ENCODE measurements at places on chromosomes 2 and 18. TPM values are rescaled to one million over a fixed set of nuclear protein-coding genes. Genes with fewer than 3 reads are reported as not detected.
A peak's percentile ranks its signal among the peaks of the same experiment; 100 is the strongest.

The APOB gene
- 3.3 TPM for total RNA-seq

GRCh38 chr2:71538241-71538640 is 84.9 kb downstream of the DYSF start:
- no peaks in the 10 kb centered on the region for H3K27me3 ChIP-seq
- H3K4me3 ChIP-seq, result no peak overlapping the region
- DNase-seq, result no peak

- H3K4me3 ChIP-seq, result no peak overlapping the region
- H3K36me3 ChIP-seq, result no peaks in the 10 kb centered on the region
- H3K27ac ChIP-seq, result no peak overlapping the region
- no peaks in the 10 kb centered on the region for H3K4me1 ChIP-seq
- H3K27me3 ChIP-seq, result no peaks in the 10 kb centered on the region
- no peak for DNase-seq
Measured at GRCh38 chr2:105645031-105645937, 99.4 kb upstream of the NCK2 start.

- H3K36me3 ChIP-seq, result no peaks in the 10 kb centered on the region
- DNase-seq, result no peak
- no peak overlapping the region for H3K27ac ChIP-seq
- no peak overlapping the region for H3K4me3 ChIP-seq
Measured at GRCh38 chr2:3116371-3116770, 261.2 kb downstream of the EIPR1 start.

The SLC8A1 gene
- total RNA-seq, result 4.1 TPM

DNA sequence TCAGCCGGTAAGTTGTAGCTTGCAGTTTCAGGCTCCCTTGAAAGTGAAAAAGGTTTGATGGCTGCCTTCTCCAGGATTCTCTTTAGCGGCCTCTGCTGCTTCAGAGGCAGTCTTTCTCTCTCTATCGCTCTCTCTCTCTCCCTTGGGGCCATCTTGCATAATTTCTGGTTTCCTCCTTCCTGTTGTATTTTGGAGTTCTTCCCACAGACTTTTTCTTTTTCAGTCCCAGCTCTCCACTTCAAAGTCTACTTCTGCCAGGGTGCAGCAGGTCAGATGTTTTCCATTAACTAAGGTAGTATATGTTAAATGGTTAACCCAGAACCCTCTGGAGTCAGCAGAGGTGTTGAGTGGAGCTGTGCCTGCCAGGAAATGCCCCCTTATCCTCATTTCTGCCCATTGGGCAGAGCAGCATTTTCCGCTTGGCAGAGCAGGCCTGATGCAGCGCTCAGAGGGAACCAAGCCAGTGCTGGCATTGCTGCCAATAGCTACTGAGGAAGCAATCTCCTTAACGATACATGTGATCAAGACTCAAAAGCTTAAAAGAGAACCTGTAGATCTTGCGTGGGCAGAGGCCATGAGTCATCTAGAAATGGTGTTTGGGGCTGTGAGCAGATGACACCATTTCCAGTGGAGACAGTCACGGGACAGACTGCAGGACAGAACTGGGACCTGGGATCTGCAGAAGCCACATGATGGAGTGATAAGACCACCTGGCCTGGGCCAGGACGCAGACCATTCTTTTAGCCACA is 20.8 kb downstream of the DBI start:
- no peaks in the 10 kb centered on the region for H3K27me3 ChIP-seq
- peak; percentile 47 for DNase-seq
- peak overlapping the region; percentile 36 for H3K27ac ChIP-seq
- H3K36me3 ChIP-seq, result no peaks in the 10 kb centered on the region
- H3K4me3 ChIP-seq, result no peak overlapping the region
- H3K4me1 ChIP-seq, result no peaks in the 10 kb centered on the region

DNA sequence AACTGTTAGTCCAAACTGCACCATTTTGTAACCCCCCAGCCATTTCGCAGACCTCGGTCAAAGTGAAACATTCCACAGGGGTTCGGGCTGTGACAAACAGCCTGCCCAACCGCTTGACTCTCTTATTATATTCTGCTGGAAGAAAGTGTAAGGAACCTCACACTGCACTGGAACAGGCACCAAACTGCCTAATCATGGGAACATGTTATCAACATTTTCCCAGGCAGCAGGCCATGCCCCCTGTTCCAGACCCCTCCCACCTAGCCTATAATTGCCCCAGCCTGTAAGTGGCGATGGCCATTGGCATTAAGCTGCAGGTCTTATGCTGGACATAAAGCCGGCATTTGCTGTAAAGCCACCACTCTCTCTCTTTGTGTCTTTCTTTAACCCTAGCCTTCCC is 16.9 kb downstream of the LYG2 start:
- DNase-seq, result no peak
- H3K4me3 ChIP-seq, result no peak overlapping the region
- no peak overlapping the region for H3K27ac ChIP-seq
- no peaks in the 10 kb centered on the region for H3K4me1 ChIP-seq
- no peaks in the 10 kb centered on the region for H3K36me3 ChIP-seq
- H3K27me3 ChIP-seq, result no peaks in the 10 kb centered on the region

GRCh38 chr18:50869150-50869549 is 9.8 kb upstream of the ME2 start:
- no peak for DNase-seq
- no peaks in the 10 kb centered on the region for H3K36me3 ChIP-seq
- H3K4me1 ChIP-seq, result no peaks in the 10 kb centered on the region
- peak overlapping the region; percentile 6 for H3K27ac ChIP-seq
- no peaks in the 10 kb centered on the region for H3K27me3 ChIP-seq

- no peaks in the 10 kb centered on the region for H3K4me1 ChIP-seq
- no peak overlapping the region for H3K27ac ChIP-seq
- no peak for DNase-seq
- H3K4me3 ChIP-seq, result no peak overlapping the region
- H3K36me3 ChIP-seq, result no peaks in the 10 kb centered on the region
- H3K27me3 ChIP-seq, result no peaks in the 10 kb centered on the region
Measured at GRCh38 chr18:26729449-26729848, 136.1 kb downstream of the AQP4 start.

The LRRC30 gene
- total RNA-seq, result not detected

GRCh38 chr2:237190966-237191713 is 105.5 kb downstream of the COPS8 start:
- H3K27ac ChIP-seq, result no peak overlapping the region
- H3K27me3 ChIP-seq, result no peaks in the 10 kb centered on the region
- H3K4me1 ChIP-seq, result no peaks in the 10 kb centered on the region
- no peak for DNase-seq

DNA sequence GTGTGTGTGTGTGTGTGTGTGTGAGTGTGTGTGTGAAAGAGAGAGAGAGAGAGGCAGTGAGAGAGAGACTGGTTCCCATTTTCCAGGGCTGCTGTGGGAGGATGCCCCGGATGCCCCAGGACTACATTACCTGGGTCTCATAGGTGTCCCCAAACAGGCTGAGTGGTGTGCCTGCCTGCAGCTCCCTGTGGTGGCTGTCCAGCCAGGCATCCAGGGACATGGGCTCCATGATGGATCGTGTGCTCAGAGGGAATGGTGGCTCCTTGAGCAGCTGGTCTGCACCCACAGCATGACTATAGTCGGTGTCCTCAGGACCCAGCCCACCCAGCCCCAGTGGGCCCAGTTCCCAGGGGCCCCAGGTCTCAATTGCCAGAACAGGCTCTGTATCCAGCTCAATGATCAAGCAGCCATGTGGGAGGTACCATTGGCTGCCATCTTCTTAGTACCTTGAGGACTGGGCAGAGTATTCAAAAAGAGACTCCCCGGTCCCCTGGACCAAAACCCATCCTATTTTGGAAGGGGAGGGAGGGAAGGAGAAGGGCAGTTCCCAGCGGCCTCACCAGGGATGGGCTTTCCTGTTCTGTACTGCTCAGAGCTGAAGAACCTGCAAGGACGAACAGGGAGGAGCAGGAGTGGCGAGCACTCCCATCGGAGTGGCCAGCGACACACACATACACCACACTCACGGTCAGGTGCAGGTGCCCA is 5.8 kb upstream of the OXER1 start:
- no peaks in the 10 kb centered on the region for H3K27me3 ChIP-seq
- no peaks in the 10 kb centered on the region for H3K36me3 ChIP-seq
- no peak for DNase-seq
- no peak overlapping the region for H3K4me3 ChIP-seq

- no peaks in the 10 kb centered on the region for H3K36me3 ChIP-seq
- DNase-seq, result no peak
Measured at GRCh38 chr2:170224692-170225294, 46.8 kb downstream of the MYO3B start.

GRCh38 chr2:237759176-237759575 is 39.4 kb upstream of the RBM44 start:
- no peak overlapping the region for H3K4me3 ChIP-seq
- H3K4me1 ChIP-seq, result no peaks in the 10 kb centered on the region
- H3K36me3 ChIP-seq, result peaks cover 9% of the 10 kb centered on the region
- no peak for DNase-seq
- H3K27me3 ChIP-seq, result no peaks in the 10 kb centered on the region

DNA sequence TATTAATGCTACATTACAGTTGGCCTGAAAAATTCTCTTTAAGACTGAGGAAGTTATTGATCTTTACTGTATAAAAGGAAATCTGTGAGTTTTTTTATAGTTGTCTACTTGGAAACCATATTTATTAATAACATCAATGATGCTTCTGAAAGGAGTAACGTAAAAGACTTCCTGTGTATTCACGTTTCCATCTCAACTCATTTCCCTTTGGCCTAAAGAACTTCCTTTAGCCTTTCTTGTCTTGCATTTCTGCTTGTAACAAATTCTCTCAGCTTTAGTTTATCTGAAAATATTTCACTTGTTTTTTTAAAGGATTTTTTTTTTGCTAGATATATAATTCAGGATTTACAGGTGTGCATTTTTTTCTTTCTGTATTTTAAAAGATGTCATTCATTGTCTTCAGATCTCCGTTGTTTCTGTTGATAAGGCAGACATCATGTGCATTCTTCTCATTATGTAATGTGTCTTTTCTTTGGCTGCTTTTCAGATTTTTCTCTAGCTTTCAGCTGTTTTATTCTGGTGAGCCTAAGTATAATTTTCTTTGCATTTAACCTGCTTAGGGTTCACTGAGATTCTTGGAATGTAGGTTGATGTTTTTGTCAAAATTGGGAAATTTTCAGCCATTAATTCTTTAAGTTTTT is 159.0 kb upstream of the DAPL1 start:
- H3K27me3 ChIP-seq, result no peaks in the 10 kb centered on the region
- no peak for DNase-seq
- H3K4me3 ChIP-seq, result no peak overlapping the region
- no peaks in the 10 kb centered on the region for H3K36me3 ChIP-seq
- no peaks in the 10 kb centered on the region for H3K4me1 ChIP-seq

DNA sequence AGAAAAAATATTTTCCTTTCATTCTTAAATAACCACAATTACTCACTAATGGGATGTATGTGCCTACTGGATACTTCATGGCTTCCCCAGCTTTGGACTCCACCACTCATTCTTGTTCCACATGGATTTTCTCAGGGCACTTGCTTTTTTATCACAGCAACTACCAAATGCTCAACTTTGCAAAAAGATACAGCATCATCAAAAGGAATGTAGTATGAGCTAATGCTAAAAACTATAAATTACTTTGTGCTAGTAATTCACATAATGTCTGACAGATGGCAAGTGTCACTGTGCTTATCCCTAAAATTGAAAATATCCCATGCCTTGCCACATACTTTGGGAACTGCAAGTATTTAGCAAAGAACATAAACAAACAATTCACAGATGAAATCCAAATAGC is 130.4 kb upstream of the ZFP36L2 start:
- H3K27ac ChIP-seq, result no peak overlapping the region
- no peaks in the 10 kb centered on the region for H3K36me3 ChIP-seq
- DNase-seq, result no peak
- H3K27me3 ChIP-seq, result no peaks in the 10 kb centered on the region
- no peak overlapping the region for H3K4me3 ChIP-seq

The SLC1A4 gene
- 32.4 TPM for total RNA-seq
